ENCODE measurements at places on chromosomes 4 and X. TPM values are rescaled to one million over a fixed set of nuclear protein-coding genes. Genes with fewer than 3 reads are reported as not detected.

DNA sequence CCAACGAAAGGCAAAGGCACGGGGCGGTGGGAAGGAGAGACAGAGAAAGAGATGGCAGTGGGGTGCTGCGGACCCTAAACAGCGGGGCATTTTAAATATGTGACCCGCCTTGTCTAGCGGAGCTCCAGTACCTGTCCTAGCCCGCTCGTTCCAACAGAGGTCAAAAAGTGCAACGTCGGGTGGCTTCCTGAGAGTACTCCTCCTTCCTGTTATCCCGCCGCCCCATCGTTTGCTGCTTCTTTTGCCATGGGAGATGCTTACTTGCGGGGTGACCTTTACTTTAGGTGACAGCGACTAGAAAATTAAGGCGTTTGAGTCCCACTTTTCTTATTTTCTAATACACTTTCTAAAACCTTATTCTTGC lies 735 bp downstream of the NRK start:
- DNase-seq = no peak

- no peak for DNase-seq
These were observed 7.3 kb upstream of the INTS6L start for GRCh38 chrX:135513130-135513515.

GRCh38 chr4:24805566-24805965 lies 10.2 kb downstream of the SOD3 start:
- no peak for DNase-seq

DNA sequence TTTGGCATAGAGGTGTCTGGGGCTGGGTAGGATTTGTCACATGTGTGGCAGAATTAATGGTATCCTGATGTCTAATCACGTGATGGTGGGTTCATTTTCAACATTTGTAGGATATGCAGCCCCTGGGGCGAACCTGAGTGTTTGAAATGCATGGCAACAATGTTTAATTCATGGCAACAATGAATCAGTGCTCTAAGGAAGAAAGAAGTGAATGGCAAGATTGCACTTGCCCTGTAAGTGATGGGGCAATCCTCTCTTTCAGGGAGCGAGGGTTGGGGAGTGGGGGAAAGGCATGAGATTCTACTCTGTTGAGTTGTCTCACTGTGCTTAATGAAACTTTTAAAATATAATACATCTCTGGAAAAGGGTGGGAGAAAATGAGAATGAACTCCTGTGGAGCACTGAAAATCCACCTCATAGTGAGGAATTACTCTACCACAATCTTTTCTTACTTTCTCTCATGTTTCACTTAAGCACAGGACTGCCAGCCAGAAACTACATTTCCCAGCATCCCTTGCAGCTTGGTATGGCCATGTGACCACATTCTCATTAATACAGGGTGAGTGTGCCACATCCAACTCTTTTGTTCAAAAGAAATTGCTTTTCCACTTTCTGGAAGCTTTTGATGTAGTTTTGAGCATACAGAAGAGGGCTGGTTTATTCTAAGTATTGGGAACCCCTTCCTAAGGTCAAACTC lies 64.0 kb upstream of the PGM2 start:
- DNase-seq = no peak

GRCh38 chr4:113469023-113469390 lies 292.5 kb downstream of the CAMK2D start:
- DNase-seq = no peak

Gene DMD
- 66.1 TPM for polyA plus RNA-seq

All from muscle of arm (tissue), 14 donors.